ENCODE measurements at places on chromosomes 3 and 15.

DNA sequence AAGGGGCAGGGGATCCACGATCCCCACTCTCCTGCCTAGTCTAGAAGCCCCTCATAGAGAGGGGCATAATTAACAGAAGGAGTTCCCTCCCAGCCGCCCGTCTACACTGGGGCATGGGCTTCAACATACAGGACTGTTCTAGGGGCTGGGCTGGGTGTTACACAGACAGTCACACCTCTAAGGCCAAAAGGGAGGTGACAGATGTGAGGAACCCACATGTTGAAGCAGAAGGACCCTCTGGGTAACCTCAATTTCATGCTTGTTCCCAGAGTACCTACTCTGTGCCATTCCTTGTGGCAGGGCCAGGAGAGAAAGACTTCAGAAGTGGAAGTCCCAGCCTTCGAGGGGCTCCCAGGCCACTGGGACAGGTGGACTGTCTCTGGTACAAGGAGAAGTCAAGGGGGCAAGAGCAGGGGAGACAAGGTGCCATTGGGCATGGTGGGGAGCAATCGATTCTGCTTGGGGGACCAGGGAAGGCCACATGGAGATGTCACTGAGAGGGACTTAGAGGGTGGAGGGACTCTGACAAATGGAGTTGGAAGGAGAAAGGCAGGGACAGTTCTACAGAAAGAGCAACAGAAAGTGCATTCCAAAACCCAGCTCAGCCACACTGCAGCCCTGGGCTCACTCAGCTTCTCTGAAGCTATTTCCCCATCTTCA lies 71.3 kb downstream of the CPN2 start:
- no peak for DNase-seq

- DNase-seq = no peak
These were observed 340.6 kb downstream of the SOX2 start for GRCh38 chr3:182052332-182052731.

DNA sequence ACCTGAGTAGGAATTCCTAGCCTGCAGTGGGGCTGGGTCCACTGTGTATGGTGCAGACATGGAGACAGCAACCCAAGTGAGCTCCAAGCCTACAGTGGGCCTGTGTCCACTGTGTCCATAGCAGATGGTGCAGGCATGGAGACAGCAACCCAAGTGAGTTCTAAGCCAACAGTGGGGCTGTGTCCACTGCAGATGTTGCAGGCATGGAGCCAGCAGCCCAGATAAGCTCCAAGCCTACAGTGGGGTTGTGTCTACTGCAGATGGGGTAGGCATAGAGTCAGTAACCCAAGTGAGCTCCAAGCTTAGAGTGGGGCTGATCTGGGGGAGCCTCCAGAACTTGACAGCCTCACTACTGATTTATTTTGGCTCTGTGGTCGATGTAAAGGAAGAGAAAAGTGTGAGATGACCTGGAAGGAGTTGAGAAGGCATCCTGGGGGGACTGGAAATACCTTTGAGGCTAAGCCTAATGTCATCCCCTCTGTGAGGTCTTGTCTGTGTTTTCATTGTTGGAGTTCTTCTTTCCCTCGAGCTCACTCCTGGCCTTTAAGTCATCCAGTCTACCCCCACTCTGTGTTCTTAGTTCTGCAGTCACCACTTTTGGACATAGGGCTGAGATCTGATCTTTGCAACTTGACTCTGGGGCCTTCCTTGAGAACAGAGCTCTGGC lies 22.4 kb upstream of the IL16 start:
- no peak for DNase-seq

DNA sequence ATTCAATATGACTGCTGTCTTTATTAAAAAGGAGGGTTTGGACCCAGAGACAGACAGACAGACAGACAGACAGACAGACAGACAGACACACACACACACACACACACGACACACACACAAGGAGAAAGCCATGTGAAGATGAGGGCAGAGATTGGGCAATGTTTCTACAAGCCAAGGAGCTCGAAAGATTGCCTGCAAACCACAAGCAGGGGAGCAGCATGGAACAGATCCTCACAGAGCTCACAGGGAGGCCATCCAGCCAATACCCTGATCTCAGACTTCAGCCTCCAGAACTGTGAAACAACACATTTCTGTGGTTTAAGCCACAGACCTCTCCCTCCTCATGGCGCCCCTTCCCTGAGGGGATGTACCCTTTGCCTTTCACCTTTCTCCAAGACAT lies 35.8 kb upstream of the ABHD2 start:
- DNase-seq = peak; percentile 43

- DNase-seq = no peak
These were observed 50.2 kb downstream of the OXSM start for GRCh38 chr3:25840099-25840498.

DNA sequence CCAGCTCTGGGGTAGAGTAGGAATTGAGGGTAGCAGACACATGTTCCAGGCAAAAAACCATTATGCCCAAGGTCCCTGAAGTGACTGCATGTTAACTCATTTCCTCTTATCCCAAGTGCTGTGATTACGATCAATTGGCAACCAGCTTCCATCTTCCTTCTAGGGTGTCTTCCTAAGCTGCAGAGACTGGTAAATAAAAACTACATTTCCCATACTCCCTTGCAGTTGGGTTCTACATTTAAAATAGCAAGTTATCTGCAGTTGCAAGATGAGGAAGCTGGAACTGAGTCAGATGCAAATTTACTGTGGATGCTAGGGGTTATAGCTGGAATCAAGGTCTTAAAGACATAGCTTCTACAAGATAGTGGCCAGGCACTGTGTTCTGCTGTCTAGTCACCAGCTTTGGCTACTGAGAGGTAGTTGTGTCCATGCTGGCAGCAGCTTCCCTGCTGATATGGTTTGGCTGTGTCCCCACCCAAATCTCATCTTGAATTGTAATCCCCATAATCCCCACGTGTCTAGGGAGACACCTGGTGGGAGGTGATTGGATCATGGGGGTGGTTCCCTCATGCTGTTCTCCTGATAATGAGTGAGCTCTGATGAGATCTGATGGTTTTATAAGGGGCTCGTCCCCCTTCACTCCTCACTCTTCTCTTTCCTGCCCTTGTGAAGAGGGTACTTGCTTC lies 51.3 kb upstream of the FBN1 start:
- DNase-seq = peak; percentile 56

DNA sequence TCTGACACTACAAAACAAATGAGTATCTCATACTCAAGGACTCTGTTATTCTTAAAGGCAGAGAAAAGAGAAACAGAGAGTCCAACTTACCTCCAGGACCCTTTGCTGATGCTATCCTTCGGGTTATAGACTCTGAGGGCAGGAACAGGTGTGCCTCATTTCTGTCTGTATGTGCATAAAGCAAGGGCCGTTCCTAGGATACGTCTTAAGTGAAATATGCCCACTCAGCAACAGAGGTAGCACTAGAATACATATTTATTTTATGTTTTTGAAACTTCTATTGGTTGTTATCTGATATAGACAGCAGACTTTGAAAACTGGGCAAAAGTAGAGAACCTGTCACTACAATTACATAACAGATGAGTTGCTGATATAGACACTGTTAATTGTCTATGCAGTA lies 89.3 kb upstream of the CPNE4 start:
- no peak for DNase-seq

DNA sequence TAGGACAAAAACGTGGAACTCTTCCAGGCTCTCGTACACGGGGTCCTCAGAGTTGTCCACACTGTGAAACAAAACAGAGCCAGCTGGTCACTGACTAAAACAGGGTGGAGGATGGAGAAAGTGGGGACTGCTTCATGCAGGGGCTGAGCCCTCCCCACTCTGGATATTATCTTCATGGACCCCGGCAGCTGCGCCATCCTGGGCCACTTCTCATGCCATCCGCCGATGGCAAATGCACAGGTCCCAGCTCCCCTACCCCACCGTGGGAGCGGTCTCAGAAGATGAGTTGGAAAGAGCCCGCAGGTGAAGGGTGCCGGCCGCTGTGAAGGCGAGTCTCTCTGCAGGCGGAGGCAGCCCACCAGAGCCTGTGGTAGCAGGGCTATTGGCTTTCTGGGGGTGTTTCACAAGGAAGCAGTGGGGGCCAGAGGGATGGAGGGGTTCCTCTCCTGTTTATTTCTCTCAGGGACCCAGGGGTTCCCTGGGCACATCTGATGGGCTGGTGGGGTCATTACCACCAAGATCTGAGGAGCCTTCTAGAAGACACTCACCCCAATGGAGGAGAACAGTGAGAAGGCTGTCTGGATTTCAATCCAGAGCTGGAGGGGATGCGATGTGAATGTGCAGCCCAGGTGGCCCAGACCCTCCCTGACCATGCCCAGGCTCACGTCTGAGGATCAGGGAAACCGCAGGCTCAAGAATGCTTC lies 177.3 kb downstream of the KLF13 start:
- DNase-seq = no peak

- DNase-seq = no peak
These were observed 35.7 kb upstream of the RHO start for GRCh38 chr3:129492691-129493090.

GRCh38 chr3:65677486-65678010 lies 361.2 kb downstream of the MAGI1 start:
- DNase-seq = peak; percentile 76

DNA sequence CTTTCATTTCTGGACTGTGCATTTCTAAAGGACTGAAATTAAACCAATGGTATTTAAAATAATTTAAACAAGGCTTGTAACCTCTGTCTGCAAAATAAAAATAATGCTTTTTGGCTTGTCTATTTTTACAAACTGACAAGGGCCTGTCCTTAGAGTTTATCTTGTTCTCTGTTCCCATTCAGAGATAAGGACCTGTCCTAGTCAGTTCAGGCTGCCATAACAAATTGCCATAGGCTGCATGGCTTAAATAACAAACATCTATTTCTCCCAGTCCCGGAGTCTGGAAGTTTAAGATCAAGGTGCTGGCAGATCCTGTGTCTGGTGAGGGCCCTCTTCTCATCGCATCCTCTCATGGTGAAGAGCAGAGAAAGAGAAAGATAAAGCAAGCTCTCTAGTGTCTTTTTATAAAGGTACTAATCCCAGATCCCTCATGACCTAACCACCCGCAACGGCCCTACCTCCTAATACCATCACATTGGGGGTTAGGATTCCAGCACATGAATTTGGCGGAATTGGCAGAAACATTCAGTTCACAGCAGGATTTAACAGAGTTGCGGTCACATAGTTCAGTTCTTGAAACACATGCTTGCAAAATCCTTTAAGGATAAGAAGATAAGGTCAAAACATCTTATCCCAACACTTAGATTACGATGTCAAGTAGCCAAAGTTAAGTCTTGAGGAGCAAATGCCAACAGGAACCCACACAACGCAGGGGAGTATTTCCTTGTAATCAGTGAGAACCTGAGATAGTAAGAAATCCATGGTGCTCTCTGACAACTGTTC lies 17.8 kb downstream of the KBTBD8 start:
- no peak for DNase-seq

GRCh38 chr15:72179950-72180581 lies 17.5 kb downstream of the GRAMD2A start:
- no peak for DNase-seq

DNA sequence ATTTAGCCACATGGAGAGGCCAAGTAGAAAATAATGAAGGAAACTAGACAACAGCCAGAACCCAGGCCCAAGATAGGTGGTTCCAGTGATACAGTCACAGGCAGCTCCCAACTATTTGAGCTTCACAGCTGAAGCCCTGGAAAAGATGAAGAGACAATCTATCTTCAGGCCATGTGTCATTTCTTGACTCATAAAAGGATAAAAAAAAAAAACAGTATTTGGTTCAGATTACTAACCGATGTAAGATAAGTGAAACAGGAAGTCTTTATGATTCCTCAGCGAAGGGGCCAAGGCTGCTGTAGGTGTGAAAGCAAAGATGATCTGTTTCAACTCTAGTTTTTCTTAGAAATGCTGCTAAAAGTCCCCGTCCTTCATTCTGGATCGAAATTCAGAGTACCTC lies 394.6 kb downstream of the ZNF385D start:
- DNase-seq = no peak

DNA sequence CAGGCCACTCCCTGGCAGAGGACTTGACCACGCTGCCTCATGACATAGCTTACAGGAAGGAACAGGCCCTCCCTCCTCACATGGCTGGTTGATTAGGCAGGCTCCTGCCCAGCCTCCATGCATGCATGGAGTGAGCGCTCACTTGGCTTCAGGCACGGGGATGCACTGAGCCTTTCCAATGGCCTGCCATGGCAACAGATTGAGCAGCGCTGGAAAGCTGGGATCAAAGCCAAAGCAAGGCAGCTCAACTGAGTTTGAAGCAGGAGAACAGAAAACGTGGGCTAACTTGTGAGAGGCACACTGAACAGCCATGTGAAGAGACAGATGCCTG lies 5.9 kb upstream of the GRAMD2A start:
- peak; percentile 95 for DNase-seq

DNA sequence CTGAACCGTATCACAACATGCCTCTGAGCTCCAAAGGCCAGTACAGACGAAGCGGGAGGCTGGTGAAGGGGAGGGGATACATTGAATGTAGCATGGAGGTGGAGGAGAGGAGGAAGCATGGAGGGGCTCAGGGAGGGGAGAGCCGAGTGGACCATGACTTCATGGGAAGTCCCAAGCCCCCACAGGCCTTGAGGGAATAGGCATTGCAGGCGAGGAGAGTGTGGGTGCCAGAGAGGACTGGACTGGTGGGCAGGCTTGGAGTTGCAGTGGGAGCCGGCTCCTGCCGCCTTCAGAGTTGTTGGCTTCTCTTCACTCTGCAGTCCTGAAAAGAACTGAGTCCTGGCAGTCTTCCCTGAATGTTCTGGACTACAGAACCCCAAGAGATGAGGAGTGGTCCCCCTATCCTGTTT lies 3.3 kb upstream of the RNU6-1 start:
- no peak for DNase-seq

GRCh38 chr3:62567097-62568021 lies 194.0 kb upstream of the FEZF2 start:
- DNase-seq = peak; percentile 53

DNA sequence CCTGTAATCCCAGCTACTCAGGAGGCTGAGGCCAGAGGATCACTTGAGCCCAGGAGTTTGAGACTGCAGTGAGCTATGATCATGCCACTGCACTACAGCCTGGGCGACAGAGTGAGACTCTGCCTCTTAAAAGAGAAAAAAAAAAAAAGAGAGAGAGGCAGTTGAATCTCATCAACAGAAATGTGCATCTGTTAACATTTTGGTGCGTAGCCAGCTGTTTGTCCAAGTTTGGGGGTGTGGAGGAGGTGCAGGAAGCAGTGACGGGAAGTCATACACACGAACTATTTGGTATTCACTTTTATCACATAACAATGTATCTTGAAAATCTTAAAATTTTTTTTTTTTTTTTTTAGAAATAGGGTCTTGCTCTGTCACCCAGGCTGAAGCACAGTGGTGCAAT lies 18.2 kb upstream of the CEMIP start:
- no peak for DNase-seq

DNA sequence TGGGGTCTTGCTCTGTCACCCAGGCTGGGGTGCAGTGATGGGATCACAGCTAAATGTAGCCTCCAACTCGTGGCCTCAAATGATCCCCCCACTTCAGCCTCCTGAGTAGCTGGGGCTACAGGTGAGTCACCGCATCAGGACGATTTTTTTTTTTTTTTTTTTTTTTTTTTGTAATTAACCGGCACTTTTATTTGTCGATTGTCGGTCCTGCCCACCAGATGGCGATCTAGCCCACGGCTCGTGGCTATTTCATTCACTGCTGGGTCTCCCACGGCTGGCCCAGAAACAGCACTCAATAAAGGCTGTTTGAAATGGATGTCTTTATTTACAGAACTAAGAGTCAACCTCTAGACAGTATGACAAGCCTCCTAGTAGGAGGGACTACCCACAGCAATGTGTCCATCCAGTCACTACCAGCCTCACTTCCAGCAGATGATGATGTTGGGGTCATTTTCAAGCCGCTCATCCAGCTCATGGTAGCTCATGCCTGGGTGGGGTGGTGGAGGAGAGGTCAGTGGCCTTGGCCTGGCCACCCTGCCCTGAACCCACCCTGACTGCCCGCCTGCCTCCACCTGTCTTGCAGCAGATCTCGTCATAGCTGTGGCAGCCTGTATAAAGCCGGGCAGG lies 1.8 kb upstream of the ZMYND10 start:
- DNase-seq = peak; percentile 78

All from kidney tubule cell (primary cell).